Smooth muscle cell of bladder (primary cell): ENCODE measurements at places on chromosomes 7 and 10. TPM values are rescaled to one million over a fixed set of nuclear protein-coding genes. Genes with fewer than 3 reads are reported as not detected.

The BRAF gene
- 13.7 and 17.1 TPM in 2 replicates for total RNA-seq

The CFAP58 gene
- 0.92 and 1.3 TPM in 2 replicates for total RNA-seq

The NPSR1 gene
- not detected in 2 replicates for total RNA-seq

The GPR146 gene
- total RNA-seq = 1.00 and 5.8 TPM in 2 replicates

The POLR2J gene
- 39.7 and 40.0 TPM in 2 replicates for total RNA-seq

The PON1 gene
- not detected in 2 replicates for total RNA-seq

The SLC18A3 gene
- not detected in 2 replicates for total RNA-seq

The EPDR1 gene
- total RNA-seq = 42.5 and 112 TPM in 2 replicates

The GSTO2 gene
- 2.0 and 3.3 TPM in 2 replicates for total RNA-seq

The CCZ1B gene
- total RNA-seq = 43.9 and 50.2 TPM in 2 replicates

The CALY gene
- not detected in 2 replicates for total RNA-seq
